ACHN (cell line): ENCODE measurements at places on chromosomes 6 and 20.

GRCh38 chr6:56375806-56376205 lies 128.4 kb upstream of the COL21A1 start:
- no peak for DNase-seq

- no peak for DNase-seq
Observed at GRCh38 chr6:28867086-28867409, 56.7 kb downstream of the TRIM27 start.

- no peak for DNase-seq
Observed at GRCh38 chr20:36320261-36320897, 14.2 kb downstream of the DLGAP4 start.

GRCh38 chr6:105194106-105194505 lies 14.3 kb upstream of the POPDC3 start:
- DNase-seq: no peak

- no peak for DNase-seq
Observed at GRCh38 chr6:41170547-41171160, 7.7 kb upstream of the TREM2 start.

GRCh38 chr6:15528870-15529269 lies 134.0 kb downstream of the DTNBP1 start:
- DNase-seq: no peak

DNA sequence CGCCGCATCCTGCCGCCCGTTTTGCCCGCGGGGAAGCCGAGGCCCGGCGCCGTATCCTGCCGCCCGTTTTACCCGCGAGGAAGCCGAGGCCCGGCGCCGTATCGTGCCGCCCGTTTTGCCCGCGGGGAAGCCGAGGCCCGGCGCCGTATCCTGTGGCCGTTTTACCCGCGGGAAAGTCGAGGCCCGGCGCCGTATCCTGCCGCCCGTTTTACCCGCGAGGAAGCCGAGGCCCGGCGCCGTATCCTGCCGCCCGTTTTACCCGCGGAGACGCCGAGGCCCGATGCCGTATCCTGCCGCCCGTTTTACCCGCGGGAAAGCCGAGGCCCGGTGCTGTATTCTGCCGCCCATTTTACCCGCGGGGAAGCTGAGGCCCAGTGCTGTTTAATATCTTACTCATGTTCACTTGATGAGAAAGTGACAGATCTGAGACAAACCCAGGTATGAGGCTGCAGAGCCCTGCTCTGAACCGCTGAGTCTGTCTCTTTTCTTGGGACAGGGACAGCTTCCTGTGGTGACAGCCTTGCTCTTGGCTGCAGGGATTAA lies 129.4 kb downstream of the CDH26 start:
- DNase-seq: no peak

- no peak for DNase-seq
Observed at GRCh38 chr6:158543606-158544185, 16.2 kb upstream of the TMEM181 start.

DNA sequence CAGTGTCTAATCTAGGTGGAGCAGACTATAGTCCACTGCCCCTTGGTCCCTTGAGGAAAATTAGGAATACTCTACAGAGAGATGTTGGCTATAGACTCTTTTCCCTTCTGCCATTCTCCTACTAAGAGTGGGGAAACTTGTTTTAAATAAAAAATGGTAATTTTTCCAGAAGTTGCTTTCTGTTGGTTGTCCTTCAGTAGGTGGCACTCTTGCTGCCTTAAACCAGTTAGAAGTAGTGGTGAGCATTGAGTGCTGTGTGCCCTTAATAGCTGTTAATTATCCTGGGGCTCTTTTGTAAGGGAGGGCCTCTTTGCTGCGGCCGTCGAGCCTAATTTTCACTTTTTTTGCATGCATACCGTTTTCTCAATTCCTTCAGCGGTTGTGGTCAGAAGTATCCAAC lies 2.8 kb downstream of the CMTR1 start:
- no peak for DNase-seq

GRCh38 chr20:8709627-8710026 lies 359.3 kb upstream of the PLCB4 start:
- no peak for DNase-seq
